Thoracic aorta (tissue), 2 donors: ENCODE measurements at places on chromosomes 11 and 22. TPM values are rescaled to one million over a fixed set of nuclear protein-coding genes. Genes with fewer than 3 reads are reported as not detected.
A peak's percentile ranks its signal among the peaks of the same experiment; 100 is the strongest.

- no peak for DNase-seq
- no peaks in the 10 kb centered on the region for H3K36me3 ChIP-seq
- peak overlapping the region; percentile 30 for H3K27ac ChIP-seq
Observed at GRCh38 chr22:37283393-37283937, 1.2 kb downstream of the CYTH4 start.

GRCh38 chr22:28917747-28918549, 34.6 kb downstream of the ZNRF3 start:
- no peaks in the 10 kb centered on the region for H3K27me3 ChIP-seq
- DNase-seq = no peak
- peak overlapping the region; percentile 10 for H3K4me3 ChIP-seq
- no peaks in the 10 kb centered on the region for H3K36me3 ChIP-seq
- peak overlapping the region; percentile 84 for H3K27ac ChIP-seq

The SCN3B gene
- not detected for total RNA-seq

The DUSP8 gene
- 3.7 TPM for total RNA-seq
